Upper lobe of right lung (tissue), 1 donor: ENCODE measurements at places on chromosomes 13 and 19.
A peak's percentile ranks its signal among the peaks of the same experiment; 100 is the strongest.

- H3K27ac ChIP-seq, result no peak overlapping the region
- no peaks in the 10 kb centered on the region for H3K36me3 ChIP-seq
- peaks cover 27% of the 10 kb centered on the region for H3K27me3 ChIP-seq
- H3K4me3 ChIP-seq, result no peak overlapping the region
- no peak for DNase-seq
- peaks cover 11% of the 10 kb centered on the region for H3K4me1 ChIP-seq
Observed at GRCh38 chr19:45162608-45163143, 1.9 kb upstream of the NKPD1 start.

- H3K4me3 ChIP-seq, result no peak overlapping the region
- H3K36me3 ChIP-seq, result no peaks in the 10 kb centered on the region
- H3K4me1 ChIP-seq, result no peaks in the 10 kb centered on the region
- H3K27ac ChIP-seq, result no peak overlapping the region
- no peaks in the 10 kb centered on the region for H3K27me3 ChIP-seq
Observed at GRCh38 chr13:90477216-90477615, 870.3 kb upstream of the MIR17HG start.

GRCh38 chr19:5932146-5932545 lies 18.1 kb downstream of the CAPS start:
- no peak for DNase-seq
- no peak overlapping the region for H3K27ac ChIP-seq
- peaks cover 30% of the 10 kb centered on the region for H3K4me1 ChIP-seq
- no peak overlapping the region for H3K4me3 ChIP-seq
- H3K27me3 ChIP-seq, result no peaks in the 10 kb centered on the region
- peaks cover 55% of the 10 kb centered on the region for H3K36me3 ChIP-seq

- H3K27me3 ChIP-seq, result no peaks in the 10 kb centered on the region
- H3K4me3 ChIP-seq, result peak overlapping the region; percentile 17
- H3K36me3 ChIP-seq, result no peaks in the 10 kb centered on the region
Observed at GRCh38 chr19:35135389-35135909, 590 bp upstream of the LGI4 start.

- no peaks in the 10 kb centered on the region for H3K36me3 ChIP-seq
- no peaks in the 10 kb centered on the region for H3K27me3 ChIP-seq
- H3K27ac ChIP-seq, result no peak overlapping the region
- DNase-seq, result no peak
Observed at GRCh38 chr13:60759499-60759898, 362.5 kb downstream of the TDRD3 start.

- H3K4me3 ChIP-seq, result no peak overlapping the region
- DNase-seq, result no peak
- no peaks in the 10 kb centered on the region for H3K27me3 ChIP-seq
- no peaks in the 10 kb centered on the region for H3K36me3 ChIP-seq
- peaks cover 2% of the 10 kb centered on the region for H3K4me1 ChIP-seq
- H3K27ac ChIP-seq, result no peak overlapping the region
Observed at GRCh38 chr13:77866971-77867370, 51.7 kb downstream of the EDNRB start.

DNA sequence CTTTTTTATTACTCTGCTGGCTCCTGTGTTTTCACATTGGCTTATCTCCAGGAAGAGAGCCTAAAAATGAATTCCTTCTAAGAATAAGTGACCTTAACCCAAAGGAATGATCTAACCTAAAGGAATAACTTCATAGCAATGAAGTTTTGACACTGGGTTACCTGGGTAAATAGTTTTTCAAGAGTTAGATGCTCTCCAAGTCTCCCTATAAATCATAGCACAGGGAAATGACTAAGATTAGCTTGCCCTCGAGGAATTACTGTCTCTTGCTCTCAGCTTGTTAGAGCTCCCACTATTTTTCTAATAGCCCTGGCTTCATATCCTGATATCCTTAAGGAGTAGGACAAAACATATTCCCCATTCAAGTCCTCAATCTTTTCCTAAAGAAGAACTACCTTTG lies 66.3 kb downstream of the SPRY2 start:
- no peaks in the 10 kb centered on the region for H3K36me3 ChIP-seq
- no peak overlapping the region for H3K27ac ChIP-seq
- no peak overlapping the region for H3K4me3 ChIP-seq
- H3K4me1 ChIP-seq, result no peaks in the 10 kb centered on the region

GRCh38 chr13:74423434-74423833 lies 289.2 kb upstream of the KLF12 start:
- H3K4me1 ChIP-seq, result no peaks in the 10 kb centered on the region
- DNase-seq, result no peak
- no peaks in the 10 kb centered on the region for H3K36me3 ChIP-seq
- H3K4me3 ChIP-seq, result no peak overlapping the region
- no peak overlapping the region for H3K27ac ChIP-seq

GRCh38 chr19:21901861-21902260 lies 65.9 kb upstream of the ZNF43 start:
- no peaks in the 10 kb centered on the region for H3K27me3 ChIP-seq
- no peak overlapping the region for H3K4me3 ChIP-seq
- H3K27ac ChIP-seq, result no peak overlapping the region
- H3K36me3 ChIP-seq, result no peaks in the 10 kb centered on the region
- no peaks in the 10 kb centered on the region for H3K4me1 ChIP-seq

DNA sequence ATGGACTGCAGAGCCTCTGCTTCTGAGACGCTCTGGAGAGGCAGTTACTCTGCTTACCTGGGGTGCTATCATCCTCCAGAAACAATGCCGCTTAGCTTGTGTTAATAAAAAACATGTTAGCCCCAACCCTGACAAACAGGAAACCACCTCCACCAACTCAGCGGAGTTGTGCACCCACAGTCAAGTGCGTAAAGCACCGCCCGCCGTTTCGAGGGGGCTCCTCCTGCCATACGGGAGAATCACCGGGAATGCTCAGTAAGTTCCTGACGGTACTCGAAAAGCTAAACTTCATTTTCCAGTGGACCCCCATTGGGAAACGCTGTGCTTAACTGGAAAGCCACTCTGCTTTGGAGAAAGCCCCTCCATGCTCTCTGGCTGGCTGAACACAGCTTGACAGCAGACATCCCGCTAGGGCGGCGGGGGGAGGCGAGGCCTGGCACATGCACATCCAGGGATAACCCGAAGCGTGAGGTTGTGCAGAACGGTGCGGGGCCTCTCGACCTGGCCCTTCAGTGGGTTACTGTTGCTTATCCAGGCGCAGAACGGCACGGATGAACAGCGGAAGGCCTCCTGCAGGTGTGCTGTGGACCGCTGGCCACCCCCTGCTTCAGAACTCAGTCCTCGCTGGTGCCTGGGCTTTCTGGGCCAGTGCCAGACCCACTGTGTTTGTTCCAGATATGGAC lies 17.1 kb downstream of the GAS6 start:
- peaks cover 14% of the 10 kb centered on the region for H3K36me3 ChIP-seq
- H3K4me1 ChIP-seq, result peaks cover 10% of the 10 kb centered on the region
- peak; percentile 58 for DNase-seq

- H3K36me3 ChIP-seq, result no peaks in the 10 kb centered on the region
- H3K4me3 ChIP-seq, result peak within 1 kb of the TSS; percentile 61
- no peaks in the 10 kb centered on the region for H3K27me3 ChIP-seq
- peak within 1 kb of the TSS; percentile 44 for H3K27ac ChIP-seq
- DNase-seq, result peak; percentile 82
- H3K4me1 ChIP-seq, result no peaks in the 10 kb centered on the region
Observed at GRCh38 chr19:40055832-40056504, at the start of gene ZNF780B. Gene ZNF780B (minus strand): TSS chr19:40056231. CDS start chr19:40050332, 5,899 bp downstream.

GRCh38 chr13:99590519-99591011 lies 89.3 kb downstream of the TM9SF2 start:
- H3K27me3 ChIP-seq, result no peaks in the 10 kb centered on the region
- no peak for DNase-seq
- no peak overlapping the region for H3K27ac ChIP-seq
- no peak overlapping the region for H3K4me3 ChIP-seq

GRCh38 chr19:54449701-54450069 lies 686 bp downstream of the LENG8 start:
- H3K4me3 ChIP-seq, result peak overlapping the region; percentile 72
- H3K4me1 ChIP-seq, result peaks cover 40% of the 10 kb centered on the region
- H3K27me3 ChIP-seq, result no peaks in the 10 kb centered on the region
- peaks cover 49% of the 10 kb centered on the region for H3K36me3 ChIP-seq

- H3K27me3 ChIP-seq, result no peaks in the 10 kb centered on the region
- no peaks in the 10 kb centered on the region for H3K36me3 ChIP-seq
- H3K27ac ChIP-seq, result peak overlapping the region; percentile 86
- H3K4me1 ChIP-seq, result peaks cover 16% of the 10 kb centered on the region
- H3K4me3 ChIP-seq, result peak overlapping the region; percentile 64
- DNase-seq, result no peak
Observed at GRCh38 chr19:38265921-38266429, 1.6 kb downstream of the SPINT2 start.

GRCh38 chr19:2345076-2345475 lies 15.0 kb upstream of the TMPRSS9 start:
- H3K4me1 ChIP-seq, result no peaks in the 10 kb centered on the region
- H3K27me3 ChIP-seq, result no peaks in the 10 kb centered on the region
- no peak for DNase-seq
- H3K27ac ChIP-seq, result no peak overlapping the region

DNA sequence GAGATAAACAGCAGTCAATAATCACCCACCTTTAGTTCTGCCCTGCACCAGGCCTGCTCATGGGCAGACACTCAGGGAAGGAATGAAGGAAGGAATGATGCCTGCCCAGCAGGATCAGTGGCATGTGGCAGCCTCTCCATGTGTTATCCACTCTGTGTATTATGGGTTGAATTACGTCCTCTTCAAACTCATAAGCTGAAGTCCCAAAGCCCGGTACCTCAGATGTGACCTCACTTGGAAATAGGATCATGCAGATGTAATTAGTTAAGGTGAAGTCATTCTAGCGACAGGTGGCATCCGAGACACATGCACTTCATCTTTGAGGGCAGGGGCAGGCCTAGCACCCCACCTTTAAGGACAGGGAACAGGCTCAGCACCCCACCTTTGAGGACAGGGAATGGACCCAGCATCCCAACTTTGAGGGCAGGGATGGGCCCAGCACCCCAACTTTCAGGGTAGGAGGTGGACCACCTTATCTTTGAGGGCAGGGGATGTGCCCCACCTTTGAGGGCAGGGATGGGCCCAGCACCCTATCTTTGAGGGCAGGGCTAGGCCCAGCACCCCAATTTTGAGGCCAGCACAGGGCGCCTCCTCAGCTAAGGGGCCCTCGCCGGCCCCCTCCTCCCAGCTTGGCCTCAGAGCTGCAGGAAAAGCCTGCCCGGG lies 127.6 kb downstream of the URI1 start:
- H3K27ac ChIP-seq, result no peak overlapping the region
- no peaks in the 10 kb centered on the region for H3K27me3 ChIP-seq
- DNase-seq, result peak; percentile 42
- H3K4me1 ChIP-seq, result no peaks in the 10 kb centered on the region
- no peaks in the 10 kb centered on the region for H3K36me3 ChIP-seq

DNA sequence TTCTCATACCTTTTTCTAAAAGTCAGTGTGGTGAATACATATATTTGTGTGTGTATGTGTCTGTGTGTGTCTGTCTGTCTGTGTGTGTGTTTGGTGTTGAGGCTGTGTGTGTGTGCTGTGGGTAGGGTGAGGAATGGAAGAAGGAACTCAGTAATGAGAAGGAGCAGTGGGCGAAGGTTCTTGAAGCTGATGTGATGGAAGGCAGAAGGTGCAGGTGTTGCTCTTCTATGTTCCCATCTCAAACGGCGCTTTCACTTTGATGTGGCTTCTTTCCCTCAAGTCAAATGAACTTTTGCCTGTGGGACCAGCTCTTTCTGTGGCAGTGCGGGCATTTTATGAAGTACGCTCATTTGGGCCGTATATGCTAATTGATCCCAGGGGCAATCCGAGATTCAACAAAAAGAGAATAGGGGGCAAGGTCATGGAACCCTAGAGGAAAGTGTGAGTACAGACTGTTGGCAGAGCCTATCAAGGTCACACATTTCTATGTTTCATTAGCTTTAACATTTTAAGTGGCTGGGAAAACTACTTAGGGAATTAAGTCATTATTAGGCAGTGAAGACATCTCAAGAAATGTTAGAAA lies 15.2 kb downstream of the BIVM start:
- DNase-seq, result no peak
- H3K27me3 ChIP-seq, result no peaks in the 10 kb centered on the region
- peaks cover 14% of the 10 kb centered on the region for H3K36me3 ChIP-seq
- H3K4me3 ChIP-seq, result no peak overlapping the region

DNA sequence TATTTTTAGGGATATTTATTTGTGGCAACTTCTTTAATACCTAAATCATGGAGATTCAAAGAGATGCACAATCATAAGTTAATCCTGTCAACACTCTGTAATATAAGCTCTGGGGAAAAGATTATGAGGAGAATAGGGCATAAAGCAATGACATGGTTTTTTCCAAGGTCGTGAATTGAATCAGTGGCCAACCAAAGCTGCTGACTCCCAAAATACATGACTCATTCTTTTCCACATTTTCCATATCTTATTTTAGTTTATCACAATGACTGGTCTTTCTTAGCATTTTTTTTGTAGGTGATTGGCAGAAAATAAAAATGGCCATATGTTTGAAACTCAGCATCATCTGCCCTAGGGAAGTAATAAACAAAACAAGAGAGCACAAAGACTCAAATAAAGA lies 28.5 kb upstream of the RBM26 start:
- no peak overlapping the region for H3K4me3 ChIP-seq
- no peak overlapping the region for H3K27ac ChIP-seq
- H3K27me3 ChIP-seq, result no peaks in the 10 kb centered on the region
- no peaks in the 10 kb centered on the region for H3K36me3 ChIP-seq

DNA sequence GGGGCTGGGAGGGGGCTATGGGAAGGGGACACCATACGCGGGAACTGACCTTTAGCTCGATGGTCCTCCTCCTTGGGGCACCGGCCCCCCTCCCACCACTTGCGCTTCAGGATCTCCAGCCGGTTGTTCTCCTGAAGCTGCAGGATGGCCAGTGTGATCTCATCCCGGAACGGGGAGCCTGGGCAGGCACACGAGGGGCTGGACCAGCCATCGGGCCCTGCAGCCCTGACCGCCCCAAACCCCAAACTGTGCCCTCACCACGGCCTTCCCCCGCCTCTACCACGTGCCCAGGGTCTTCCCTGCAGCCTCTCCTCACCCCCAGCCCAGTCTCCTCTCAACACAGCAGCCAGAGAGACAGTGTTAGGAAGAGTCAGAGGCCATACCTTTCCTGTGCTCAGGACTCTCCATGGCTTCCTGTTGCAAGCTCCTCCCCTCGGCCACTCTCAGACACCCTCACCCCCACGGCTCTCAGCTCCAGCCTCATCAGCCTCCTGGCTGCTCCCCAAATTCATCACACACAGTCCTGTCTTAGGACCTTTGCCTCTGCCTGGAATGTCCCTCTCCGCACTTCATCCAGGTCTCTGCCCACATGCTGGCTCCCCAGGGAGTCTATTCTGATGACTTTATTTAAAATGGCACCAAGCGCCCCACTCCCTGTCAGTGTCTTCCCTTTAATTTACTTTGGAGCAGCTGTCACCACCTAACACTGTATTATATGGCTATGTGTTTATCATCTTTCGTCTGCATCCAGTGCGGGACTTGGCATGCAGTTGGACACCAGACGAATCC lies 9.7 kb upstream of the ATP1A3 start:
- H3K4me3 ChIP-seq, result no peak overlapping the region
- H3K27ac ChIP-seq, result no peak overlapping the region
- no peaks in the 10 kb centered on the region for H3K36me3 ChIP-seq
- H3K27me3 ChIP-seq, result peaks cover 26% of the 10 kb centered on the region
- DNase-seq, result no peak
- no peaks in the 10 kb centered on the region for H3K4me1 ChIP-seq
